Upper lobe of left lung (tissue), 6 donors: ENCODE measurements at places on chromosomes 1 and 21. TPM values are rescaled to one million over a fixed set of nuclear protein-coding genes. Genes with fewer than 3 reads are reported as not detected.

The USP21 gene
- total RNA-seq, result 14.1 TPM

The EFNA1 gene
- total RNA-seq, result 226 TPM

The SPRR1B gene
- not detected for total RNA-seq

The TRIM67 gene
- not detected for total RNA-seq

The DPH2 gene
- total RNA-seq, result 16.5 TPM

The LIN28A gene
- total RNA-seq, result not detected

The GPR37L1 gene
- total RNA-seq, result not detected
